ENCODE measurements at places on chromosomes 3 and 15. TPM values are rescaled to one million over a fixed set of nuclear protein-coding genes. Genes with fewer than 3 reads are reported as not detected.

- DNase-seq = no peak
Observed at GRCh38 chr3:89740080-89740880, 632.9 kb downstream of the EPHA3 start.

Gene HRH1
- not detected for total RNA-seq

- no peak for DNase-seq
Observed at GRCh38 chr15:72141171-72142084, 23.2 kb downstream of the SENP8 start.

Gene EPHA6
- total RNA-seq = 2.1 TPM

Gene MAPKBP1
- total RNA-seq = 12.9 TPM

Gene CRBN
- 23.2 TPM for total RNA-seq

- DNase-seq = no peak
Observed at GRCh38 chr3:144875211-144875610, 903.6 kb downstream of the DIPK2A start.

Gene LDHAL6B
- not detected for total RNA-seq

GRCh38 chr3:61724801-61725200 is 163.4 kb downstream of the PTPRG start:
- DNase-seq = no peak

Gene FAM240A
- total RNA-seq = 0.14 TPM

Gene SLC24A5
- not detected for total RNA-seq

DNA sequence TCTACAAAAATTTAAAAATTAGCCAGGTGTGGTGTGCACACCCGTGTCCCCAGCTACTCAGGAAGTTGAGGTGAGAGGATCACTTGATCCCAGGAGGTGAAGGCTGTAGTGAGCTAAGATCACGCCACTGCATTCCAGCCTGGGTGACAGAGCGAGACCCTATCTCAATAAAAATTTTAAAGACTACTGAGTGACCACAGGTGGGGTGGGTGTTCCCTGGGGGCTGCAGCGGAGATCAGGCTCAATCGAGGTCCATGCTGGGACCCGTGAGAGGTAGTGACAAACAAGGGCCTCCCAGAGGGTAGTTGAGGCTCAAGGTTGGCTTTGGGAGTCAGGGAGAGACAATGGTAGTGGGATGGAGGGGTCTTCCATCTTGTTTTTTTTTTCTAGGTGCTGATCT is 38.9 kb upstream of the LIMD1 start:
- no peak for DNase-seq

DNA sequence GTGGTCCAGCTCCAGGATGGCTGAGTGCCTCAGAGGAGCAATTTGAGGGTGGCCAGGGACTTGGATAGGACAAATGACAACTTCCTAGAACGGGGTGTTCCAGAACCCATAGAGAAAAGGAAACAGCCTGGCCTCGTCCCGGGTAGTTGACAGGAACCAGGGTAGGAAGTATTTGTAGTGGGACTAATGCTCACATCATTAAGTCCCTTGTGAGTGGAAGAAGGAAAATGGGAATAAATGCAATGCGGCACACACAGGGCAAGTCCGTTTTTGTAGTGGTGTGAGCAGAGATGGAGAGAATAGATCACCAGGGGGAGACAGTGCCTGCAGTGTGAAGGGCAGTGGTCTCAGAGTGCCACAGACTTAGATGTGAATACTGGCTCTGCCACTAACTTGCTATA is 19.6 kb downstream of the TIMP4 start:
- DNase-seq = peak; percentile 42

- DNase-seq = no peak
Observed at GRCh38 chr3:71520161-71521020, 63.1 kb downstream of the FOXP1 start.

GRCh38 chr15:89673165-89673512 is 6.0 kb downstream of the PLIN1 start:
- peak; percentile 86 for DNase-seq

DNA sequence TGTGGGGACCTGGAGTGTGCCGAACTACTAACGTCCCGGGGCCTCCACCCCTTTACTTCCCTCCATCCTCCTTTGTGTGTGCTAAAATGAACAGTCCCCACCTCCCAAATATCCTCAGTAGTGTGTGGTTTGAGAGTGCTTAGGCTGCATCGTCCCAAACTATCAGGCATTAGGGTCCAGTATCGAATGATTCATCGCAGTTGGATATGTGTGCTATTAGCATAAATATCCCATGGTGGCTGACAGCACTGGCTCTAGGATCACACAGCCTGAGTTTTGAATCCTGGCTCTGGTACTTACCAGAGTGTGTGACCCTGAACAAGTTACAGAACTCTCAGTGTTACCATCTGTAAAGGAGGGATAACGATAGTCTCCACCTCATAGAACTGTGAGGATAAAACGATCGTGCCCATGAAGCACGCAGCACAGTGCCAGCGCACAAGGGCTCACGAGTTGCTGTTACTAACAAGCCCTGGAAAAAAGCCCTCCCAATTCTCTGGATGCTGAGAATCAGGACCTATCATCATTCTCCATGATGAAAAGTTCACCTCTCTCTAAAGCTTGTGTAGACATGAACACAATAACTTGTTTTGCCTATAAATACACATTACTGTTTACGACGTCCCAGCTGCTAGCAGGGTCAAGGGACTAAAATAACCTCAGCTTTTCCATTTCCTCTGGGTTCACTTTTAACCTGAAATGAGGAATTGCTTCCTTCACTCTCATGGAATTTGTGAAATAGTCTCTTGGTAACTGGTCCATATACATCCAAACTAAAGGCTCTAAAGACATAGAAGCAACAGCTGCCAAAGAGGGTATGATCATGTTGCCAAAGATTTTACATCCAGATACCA is 51.0 kb downstream of the VGLL4 start:
- no peak for DNase-seq

DNA sequence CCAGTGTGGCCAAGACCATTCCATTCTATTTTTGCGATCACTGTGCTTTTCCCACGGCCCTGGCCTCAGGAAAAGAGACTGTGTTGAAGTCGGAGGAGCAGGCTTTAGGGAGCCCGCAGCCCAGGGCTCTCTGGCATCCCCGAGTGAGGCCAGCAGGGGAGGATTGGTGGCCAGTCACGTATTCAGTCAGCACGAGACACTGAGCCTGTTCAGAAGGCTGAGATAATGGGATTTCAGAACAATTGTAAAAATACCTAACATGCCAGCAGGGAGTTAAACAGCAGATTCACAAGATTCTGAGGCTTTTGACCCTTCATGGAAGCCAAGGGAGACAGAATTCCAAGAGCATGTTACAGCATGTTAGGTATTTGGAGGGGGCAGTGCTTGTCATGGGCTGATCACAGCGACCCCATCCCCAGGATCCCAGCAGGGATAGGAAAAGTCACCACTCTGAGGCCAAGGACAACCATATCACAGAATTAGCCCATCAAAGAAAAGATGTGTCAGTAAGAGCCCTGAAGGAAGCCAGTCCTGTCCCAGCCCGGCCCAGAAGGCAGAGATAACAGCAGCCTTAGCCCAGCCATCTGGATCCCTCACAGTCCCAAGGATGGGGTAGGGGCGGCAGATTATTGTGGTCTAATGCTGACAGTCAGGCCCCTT is 40.6 kb downstream of the AMOTL2 start:
- DNase-seq = no peak

Gene SLC28A2
- total RNA-seq = not detected

DNA sequence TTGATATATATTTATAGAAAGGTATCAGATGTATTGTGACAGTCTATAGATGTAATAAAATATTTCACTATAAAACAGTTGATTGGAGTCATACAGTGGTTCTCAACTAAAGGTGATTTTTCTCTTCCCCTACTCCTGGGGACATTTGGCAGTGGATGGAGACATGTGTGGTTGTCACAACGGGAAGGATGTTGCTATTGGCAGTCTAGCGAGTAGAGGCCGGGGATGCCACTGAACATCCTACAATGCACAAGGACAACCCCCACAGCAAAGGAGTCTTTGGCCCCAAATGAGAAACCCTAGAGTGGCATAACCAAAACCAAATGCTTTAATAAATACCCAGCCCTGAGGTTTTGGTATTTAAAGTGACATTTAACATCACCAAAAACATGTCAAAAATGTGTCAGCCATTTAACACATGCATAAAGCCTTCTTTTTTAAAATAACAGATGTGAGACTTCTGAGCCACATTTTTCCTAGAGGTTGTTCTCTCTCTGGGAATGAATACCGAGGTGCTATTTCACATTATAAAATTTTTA is 367.5 kb downstream of the PTPRG start:
- DNase-seq = no peak

GRCh38 chr3:193330555-193331204 is 47.9 kb downstream of the ATP13A5 start:
- no peak for DNase-seq

Gene GOLGA8G
- not detected for total RNA-seq

- no peak for DNase-seq
Observed at GRCh38 chr3:158121295-158121694, 11.4 kb downstream of the RSRC1 start.

- no peak for DNase-seq
Observed at GRCh38 chr3:46972396-46972795, 4.1 kb downstream of the CCDC12 start.

DNA sequence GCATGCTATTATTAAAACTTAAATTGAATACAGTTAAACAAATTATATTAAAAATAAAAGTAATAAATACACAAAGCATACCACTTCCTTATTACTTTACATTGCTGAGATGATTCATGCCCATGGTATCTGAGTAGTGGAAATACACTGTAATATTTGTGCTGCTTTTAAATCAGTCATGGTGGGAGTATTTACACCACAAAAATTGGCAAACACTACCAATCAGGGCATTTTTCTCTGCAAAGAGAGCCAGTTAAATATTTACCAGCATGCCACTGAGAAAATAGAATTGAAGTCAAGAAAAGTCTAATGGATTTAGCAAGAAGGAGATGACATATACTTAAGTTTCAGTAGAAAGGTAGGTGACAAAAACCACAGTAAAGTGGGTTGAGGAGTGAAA is 19.6 kb downstream of the PPARG start:
- no peak for DNase-seq

GRCh38 chr3:32968166-32968919 is 16.9 kb downstream of the CCR4 start:
- DNase-seq = no peak

Gene PIGZ
- 0.55 TPM for total RNA-seq

Gene SRGAP3
- 12.1 TPM for total RNA-seq

DNA sequence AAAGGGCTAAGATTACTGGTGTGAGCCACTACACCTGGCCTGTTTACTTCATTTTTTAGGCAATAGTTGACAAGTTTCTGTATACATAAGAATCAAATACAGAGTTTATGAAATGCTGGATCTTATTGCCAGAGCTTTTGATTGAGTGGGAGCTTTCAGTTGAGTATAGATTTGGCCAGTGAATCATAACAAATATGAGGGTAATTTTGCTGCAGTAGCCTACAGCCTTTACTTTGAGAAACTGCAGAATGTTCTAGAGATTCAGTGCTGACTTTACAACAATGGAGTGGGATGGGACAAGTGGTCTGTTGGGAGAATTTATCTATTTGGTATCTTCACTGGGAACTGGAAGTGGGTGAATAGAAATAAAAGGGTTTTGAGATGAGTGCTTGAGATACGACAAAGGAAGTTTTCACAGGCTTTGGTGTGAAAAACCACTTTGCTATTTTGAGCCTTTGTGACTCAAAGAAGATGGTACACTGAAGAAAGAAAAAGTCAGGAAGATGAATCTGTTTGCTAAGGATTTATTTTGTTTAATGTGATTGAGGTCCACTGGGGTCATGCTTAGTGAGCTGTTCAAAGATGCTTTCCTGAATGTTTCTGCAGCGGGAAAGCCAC is 227.8 kb downstream of the UBE2E2 start:
- DNase-seq = no peak

DNA sequence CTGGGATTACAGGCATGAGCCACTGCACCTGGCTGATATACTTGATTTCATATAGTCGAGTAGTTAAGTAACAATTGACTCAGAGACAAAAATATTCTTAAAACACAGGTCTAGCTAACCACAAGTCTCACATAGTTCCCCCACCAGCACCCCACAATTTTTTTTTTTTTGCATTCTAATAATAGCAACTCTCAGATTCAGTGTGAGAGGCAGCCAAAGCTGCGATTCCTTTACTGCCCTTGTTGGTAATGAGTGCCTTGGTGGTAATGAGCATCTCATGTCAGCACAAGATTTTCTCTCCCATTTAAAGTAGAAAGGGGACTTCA is 72.5 kb downstream of the WWTR1 start:
- DNase-seq = no peak

Gene CEP97
- 12.3 TPM for total RNA-seq

DNA sequence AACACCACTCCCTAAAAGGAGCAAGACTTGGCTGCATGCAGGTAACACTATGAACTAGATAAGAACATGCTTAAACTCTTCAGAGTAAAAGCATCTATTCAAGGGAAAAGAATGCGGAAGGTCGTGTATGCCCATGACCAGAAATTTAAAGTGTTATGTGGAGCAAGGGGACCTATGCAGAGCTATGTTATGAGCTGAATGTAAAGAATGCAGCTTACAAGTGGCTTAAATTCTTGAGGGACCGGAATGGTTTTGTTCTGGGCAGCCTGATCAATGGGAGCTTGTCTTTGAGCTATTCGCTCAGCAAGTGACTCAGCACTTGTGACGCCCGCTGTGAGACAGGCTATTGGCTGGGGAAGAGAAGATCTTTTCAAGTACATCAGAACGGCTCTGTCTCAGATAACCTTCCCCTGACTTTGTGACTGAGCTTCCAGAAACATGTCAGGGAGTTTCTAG is 367.5 kb upstream of the THBS1 start:
- DNase-seq = peak; percentile 89

DNA sequence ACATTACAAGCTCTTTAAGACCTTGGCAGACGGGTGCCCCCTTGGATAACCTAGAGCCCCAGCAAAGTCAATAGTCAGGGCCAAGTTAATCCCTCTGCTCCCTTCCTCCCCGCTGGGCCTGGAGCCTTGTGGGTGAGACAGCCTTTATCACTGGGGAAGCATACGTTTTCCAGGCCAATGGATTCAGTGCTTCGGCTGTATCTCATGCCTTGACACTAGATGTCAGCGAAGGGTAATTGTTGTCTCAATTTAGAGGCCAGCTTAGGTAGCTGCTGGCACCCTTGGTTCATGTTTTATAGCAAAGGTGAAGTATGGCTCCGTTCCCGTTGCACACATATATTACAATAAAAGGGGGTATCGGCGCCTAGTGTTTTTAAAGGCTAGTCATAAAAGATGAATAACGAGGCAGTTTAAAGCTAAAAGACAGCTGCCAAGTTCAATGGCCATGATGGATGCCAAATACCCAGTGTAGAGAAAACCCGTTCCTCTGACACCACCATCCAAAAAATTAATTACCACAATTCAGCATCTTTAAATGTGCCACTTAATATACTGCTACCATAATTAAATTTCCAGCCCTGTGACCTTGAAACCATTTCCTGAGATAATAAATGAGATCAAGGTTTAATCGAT is 52.3 kb upstream of the BNIP2 start:
- DNase-seq = peak; percentile 33

GRCh38 chr3:197504229-197504628 is 51.5 kb downstream of the BDH1 start:
- no peak for DNase-seq

DNA sequence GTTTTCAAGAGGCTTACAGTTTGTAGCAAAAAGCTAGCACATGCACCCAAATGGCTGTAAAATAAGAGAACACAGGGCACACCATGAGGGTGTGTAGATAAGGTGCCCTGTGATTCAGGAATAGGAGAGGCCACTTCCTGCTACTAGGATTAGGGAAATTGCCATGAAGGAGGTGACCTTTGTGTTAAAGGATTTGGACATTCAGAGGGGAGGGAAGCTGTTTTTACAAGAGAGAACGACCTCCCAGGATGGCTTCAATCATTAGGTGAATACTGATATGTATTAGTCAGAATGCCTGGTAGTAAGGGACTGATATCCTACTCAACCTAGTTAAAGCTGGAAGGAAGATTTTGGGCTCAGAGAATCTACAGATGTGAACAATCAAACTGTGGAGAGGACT is 35.7 kb upstream of the ABHD17C start:
- DNase-seq = no peak

Gene WDR72
- 8.7 TPM for total RNA-seq

GRCh38 chr3:112459750-112460149 is 39.5 kb downstream of the BTLA start:
- DNase-seq = no peak

All from WTC11 (cell line).